Small intestine (tissue), 16 donors: ENCODE measurements at places on chromosomes 2 and 18. TPM values are rescaled to one million over a fixed set of nuclear protein-coding genes. Genes with fewer than 3 reads are reported as not detected.

The CRYBA2 gene
- 5.4 TPM for polyA plus RNA-seq

The TGOLN2 gene
- 160 TPM for polyA plus RNA-seq

The IL1RL2 gene
- polyA plus RNA-seq, result not detected

The LGALSL gene
- polyA plus RNA-seq, result 24.8 TPM

The SMYD1 gene
- polyA plus RNA-seq, result 0.84 TPM

The TLX2 gene
- polyA plus RNA-seq, result 1.5 TPM

The CPS1 gene
- polyA plus RNA-seq, result 744 TPM

The SNED1 gene
- 1.1 TPM for polyA plus RNA-seq

- no peak for DNase-seq
Measured at GRCh38 chr2:27844821-27845255, 45.3 kb downstream of the RBKS start.

- DNase-seq, result no peak
Measured at GRCh38 chr2:238947920-238948710, 100.2 kb downstream of the TWIST2 start.

- DNase-seq, result no peak
Measured at GRCh38 chr2:200625282-200625681, 39.5 kb downstream of the AOX1 start.

- peak; percentile 18 for DNase-seq
Measured at GRCh38 chr2:233130481-233131020, 70.4 kb downstream of the INPP5D start.

- no peak for DNase-seq
Measured at GRCh38 chr2:5070257-5070656, 621.9 kb upstream of the SOX11 start.

DNA sequence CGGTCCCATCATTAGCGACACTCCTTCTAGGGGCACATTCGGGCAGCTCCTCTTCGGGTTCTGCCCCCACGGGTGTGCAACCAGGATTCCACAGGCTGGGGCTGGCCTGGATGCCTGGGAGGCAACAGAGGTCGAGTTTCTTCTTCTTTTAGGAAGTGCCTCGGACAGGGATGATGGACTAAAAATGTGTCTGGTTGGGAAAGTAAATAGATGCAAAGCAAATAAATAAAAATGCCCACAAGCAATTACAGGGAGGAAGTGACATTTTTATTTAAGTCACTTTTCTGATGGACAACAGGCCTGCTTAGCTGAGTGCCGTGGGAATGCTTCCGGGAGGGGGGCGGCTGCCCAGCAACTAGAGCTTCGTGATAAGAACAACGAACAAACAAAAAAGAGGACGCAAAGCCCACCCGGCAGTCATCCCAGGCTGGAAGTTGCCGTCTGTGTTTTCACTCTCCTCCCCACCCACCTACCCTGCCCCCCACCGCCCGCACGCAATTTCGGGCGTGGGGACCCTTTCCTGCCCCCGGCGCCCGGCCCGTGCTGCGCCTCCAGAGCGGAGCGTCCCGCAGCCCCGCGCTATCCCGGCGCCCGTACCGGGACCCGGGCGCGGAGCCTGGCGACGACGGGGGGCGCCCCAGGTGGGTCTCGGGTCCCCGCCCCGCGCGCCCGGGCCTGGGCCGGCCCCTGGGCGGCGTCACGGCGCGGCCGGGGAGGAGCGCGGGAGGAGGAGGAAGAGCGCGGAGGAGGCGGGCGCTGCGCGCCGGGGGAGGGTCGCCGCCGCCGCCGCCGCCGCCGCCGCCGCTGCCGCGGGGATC is 412 bp upstream of the NCK2 start:
- DNase-seq, result peak; percentile 62

GRCh38 chr2:19944205-19944845 is 42.5 kb upstream of the TTC32 start:
- no peak for DNase-seq

DNA sequence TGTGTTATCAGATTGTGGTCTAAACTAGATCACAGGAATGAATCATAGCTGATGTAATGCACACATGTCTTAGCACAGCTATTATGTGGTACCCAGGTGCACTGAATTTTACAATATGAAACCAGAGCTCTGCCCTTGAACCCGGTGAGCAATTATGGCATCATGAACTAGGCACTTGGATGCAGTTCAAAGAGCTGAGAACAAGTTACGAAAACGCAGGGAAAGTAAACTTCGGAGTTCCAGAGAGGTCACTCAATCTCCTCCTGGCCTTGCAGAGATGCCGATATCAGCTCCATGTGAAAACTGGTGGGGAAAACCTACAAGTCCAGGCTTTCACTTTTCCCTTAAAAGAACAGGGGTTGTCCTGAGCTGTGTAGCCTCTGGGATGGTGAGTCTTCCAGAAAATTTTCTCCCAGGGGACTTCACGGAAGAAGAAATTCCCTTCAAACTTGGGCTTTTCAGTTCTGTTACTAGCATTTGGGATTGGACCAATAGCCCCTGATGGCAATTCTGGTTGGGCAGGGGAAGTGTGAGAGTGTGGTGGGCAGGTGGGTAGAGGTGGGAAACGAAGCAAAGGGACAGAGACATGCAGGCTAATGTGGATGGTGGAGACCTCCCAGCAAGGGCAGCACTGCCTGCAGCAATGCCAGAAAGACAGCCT is 71.1 kb upstream of the SH3BP4 start:
- no peak for DNase-seq

DNA sequence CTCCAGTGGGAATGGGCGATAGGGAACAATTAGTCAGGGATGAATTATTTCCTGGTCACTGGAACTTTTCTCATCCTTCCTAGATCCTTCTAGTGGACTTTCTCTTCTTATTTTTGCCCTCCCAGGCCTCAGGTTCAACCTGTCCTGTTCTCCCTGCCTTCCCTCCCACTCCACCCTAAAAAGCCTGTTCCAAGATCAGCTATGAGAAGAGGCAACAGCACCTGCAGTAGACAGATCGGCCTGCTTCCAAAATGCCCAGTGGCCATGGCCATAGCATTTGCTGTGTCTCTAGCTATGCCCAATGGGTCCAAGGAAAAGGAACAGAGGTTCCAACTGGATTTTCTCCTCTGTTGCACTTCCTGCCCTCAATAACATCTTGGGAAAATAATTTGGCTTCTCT is 16.5 kb upstream of the KCNF1 start:
- DNase-seq, result no peak

- DNase-seq, result no peak
Measured at GRCh38 chr2:42792087-42792582, 248 bp downstream of the HAAO start.
